ENCODE measurements at places on chromosomes 3 and 15. TPM values are rescaled to one million over a fixed set of nuclear protein-coding genes. Genes with fewer than 3 reads are reported as not detected.

Gene C3orf20
- 0.10 TPM for polyA plus RNA-seq

- DNase-seq, result no peak
These were observed 119.0 kb downstream of the BBX start for GRCh38 chr3:107641572-107642307.

DNA sequence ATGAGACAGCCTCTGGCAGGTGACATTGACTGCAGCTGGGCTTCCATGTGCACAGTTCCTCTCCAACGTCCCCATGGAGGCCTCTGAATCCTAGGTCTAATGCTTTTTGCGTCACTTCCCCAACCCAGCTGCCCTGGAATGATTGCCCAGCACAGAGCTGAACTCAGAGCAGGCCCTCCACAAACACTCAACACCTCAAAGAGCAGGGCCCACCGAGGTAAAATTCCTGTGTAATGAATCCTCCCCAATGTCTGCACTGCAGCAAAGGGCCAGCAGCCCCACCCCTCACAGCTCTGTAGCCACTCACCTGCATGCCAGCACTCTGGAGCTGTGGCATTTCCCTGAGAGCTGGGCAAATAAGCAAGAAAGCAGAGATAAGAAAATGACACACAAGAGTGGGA, 42.6 kb upstream of the DUSP7 start:
- DNase-seq, result no peak

Gene DYNLT2B
- 39.0 TPM for polyA plus RNA-seq

GRCh38 chr15:56150204-56150603, 93.5 kb downstream of the RFX7 start:
- DNase-seq, result no peak

GRCh38 chr3:135272026-135272669, 477.1 kb downstream of the EPHB1 start:
- no peak for DNase-seq

Gene GABRB3
- polyA plus RNA-seq, result 7.4 TPM
